ENCODE measurements at places on chromosomes 16 and 17. TPM values are rescaled to one million over a fixed set of nuclear protein-coding genes. Genes with fewer than 3 reads are reported as not detected.

Gene TBC1D3C
- not detected for total RNA-seq

Gene CLEC3A
- total RNA-seq, result not detected

Gene PAQR4
- 7.9 TPM for total RNA-seq

Gene WNT9B
- 0.42 TPM for total RNA-seq

Gene LRRC75A
- total RNA-seq, result 0.47 TPM
